NCI-H1048 (cell line): ENCODE measurements at places on chromosomes 3 and 15.

- DNase-seq = no peak
Measured at GRCh38 chr15:87631775-87632174, 624.8 kb downstream of the NTRK3 start.

GRCh38 chr3:47054412-47054811 lies 74.9 kb downstream of the NBEAL2 start:
- DNase-seq = no peak

- DNase-seq = no peak
Measured at GRCh38 chr3:62255758-62256157, 117.6 kb downstream of the FEZF2 start.

DNA sequence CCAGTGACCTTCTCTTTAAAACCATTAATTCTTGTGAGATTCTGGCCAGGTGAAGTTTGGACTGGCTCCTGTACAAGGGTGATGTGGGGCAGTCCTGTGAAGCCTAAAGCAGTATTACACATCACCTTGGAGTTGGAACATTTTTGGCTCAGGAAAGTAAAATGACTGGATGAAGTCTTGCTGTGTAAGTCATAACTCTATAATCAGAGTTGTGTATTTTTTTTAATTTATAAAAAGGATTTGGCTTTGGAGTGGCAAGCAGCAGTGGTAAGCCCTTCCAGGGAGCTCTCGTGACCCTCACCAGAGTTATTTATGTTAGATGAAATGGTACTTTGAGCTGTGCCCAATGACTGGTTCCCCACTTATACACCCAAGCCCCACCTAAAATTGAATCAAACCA lies 331.2 kb upstream of the DCBLD2 start:
- no peak for DNase-seq

GRCh38 chr3:117629505-117629904 lies 919.9 kb downstream of the TUSC7 start:
- DNase-seq = no peak

DNA sequence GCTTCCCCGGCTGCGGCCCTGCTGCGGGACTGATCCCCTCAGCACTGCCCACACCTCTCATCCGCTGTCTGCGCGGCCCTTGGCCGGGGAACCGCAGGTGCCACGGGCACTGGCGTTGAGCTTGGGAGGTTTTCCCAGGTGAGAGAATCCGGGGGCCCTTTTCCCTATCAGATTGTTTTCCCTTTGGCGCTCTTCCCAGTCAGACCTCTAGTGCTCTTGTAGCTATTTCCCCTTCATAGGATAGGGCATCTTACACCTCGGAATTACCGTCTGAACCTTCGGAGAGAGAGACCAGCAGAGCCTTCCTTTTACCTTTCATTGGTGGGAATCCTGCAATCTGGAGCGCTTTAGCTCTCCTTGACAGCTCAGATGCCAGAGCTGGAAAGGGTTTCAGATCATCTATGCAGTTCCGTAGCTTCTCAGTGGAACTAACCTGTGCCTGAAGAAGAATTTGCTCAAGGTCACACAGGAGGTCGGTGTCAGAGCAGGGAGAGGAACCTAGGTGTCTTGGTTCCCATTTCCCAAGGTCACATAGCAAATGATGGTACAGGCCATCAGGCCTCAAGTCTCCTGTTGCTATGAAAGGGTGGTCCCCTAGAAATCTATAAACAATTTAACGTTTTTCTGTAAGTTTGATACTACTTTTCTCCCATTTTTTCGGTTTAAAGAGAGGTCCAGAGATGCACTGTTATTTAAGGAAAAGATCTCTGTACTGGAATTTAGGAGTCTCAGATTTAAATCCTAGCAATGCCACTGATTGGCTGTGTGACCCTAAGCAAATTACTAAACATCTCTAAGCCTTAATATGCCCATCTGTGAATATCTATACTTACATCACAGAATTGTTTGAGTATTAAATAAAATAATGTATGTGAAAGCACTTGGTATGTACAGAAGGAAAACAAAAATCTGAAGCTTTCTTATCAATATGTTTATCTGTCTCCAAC lies 916 bp downstream of the IDH3A start:
- no peak for DNase-seq

GRCh38 chr15:52290329-52290728 lies 5.3 kb downstream of the MYO5C start:
- DNase-seq = no peak
